ENCODE measurements at places on chromosomes 4 and X.
A peak's percentile ranks its signal among the peaks of the same experiment; 100 is the strongest.

DNA sequence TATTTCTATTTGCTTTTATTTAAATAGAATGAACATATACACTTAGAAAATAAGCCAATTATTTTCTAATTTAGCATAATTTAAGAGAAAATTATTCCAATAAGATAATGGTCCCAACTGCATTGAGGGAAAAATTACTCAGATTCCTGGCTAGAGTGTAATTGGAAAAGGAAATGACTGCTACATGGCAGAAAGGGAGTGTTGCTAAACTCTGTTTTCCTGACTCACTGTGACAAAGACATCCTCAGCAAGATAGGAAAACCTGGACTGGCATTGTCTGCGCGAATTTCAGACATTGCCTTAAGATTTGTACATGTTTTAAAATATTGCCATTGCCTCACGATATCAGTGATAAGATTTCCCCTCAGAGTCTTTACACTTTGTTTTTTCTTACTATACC lies 8.2 kb downstream of the TNIP3 start:
- no peak for ATAC-seq

DNA sequence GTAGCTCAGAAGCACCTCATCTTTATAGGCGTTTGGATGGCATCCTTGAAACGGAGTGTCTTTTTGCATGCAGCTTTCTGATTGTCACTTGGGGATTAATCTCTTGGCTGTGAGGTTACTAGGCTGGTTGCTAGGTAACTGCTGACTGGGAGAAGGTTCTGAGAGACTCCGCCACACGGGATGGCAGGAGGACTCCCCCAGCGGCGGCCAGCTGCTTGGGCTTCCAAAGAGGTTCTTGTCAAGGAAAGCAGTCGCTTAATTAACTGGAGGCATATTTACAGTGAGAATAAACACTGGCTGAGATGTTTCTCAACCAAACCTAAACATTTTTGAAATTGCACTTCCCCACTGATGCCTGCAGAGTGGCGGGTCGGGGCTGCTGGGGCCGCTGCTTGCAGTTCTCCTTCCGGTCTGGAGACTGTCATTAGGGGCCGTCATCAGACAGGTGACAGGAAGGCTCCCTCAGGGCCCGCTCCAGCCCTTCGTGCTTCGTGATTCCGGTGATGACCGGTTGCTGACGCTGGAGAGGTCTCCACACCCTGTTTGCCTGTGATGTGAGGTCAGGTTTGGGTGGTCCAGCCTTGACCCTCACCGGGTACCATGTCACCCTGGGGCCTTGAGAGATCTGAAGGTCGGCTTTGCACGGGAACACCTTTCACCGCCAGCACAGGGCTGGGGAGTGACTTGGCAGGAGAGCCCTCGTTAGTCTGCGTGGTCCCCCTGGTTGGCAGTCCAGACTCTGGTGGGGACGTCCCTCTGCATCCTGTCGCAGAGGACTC lies 9.1 kb downstream of the NSG1 start:
- ATAC-seq: no peak

GRCh38 chr4:118842055-118842454 lies 6.1 kb upstream of the SEC24D start:
- ATAC-seq: peak; percentile 90

GRCh38 chr4:25993395-25994185 lies 79.6 kb downstream of the SMIM20 start:
- peak; percentile 56 for ATAC-seq

- no peak for ATAC-seq
Observed at GRCh38 chr4:3771164-3771809, 5.1 kb downstream of the ADRA2C start.

DNA sequence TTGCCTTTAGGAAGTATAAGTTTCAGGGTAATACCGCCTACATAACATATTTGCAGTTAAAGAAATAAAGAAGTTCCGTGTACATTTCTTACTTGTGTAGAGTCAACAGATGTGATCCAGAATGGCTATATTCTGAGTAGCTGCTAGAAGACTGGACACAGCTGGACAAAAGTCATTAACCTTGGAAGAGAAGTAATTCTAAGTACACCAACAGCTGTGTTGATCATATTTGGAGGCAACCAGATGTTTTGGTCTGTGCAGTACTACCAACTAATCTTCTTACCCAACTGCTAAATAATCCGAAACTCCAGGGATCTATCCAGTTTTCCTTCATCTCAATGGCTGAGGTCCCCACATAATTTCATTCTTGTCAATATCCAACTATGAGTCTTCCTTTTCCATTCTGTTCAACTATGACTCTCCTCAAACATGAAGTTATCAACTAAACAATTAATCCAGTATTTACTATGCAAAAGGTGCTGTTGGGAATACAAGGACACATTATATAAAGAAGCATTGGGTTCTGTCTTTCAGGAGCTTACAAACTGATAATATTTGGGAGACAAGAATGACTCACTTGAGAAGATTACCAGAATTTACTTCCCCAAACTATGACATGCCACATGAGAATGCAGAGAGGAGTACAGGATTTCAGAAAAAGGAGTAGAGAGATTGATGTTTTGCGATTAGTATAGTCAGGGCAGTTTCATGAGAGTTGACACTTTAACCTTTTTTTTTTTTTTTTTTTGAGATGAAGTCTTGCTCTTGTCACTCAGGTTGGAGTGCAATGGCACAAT lies 78.2 kb downstream of the COL4A6 start:
- no peak for ATAC-seq

DNA sequence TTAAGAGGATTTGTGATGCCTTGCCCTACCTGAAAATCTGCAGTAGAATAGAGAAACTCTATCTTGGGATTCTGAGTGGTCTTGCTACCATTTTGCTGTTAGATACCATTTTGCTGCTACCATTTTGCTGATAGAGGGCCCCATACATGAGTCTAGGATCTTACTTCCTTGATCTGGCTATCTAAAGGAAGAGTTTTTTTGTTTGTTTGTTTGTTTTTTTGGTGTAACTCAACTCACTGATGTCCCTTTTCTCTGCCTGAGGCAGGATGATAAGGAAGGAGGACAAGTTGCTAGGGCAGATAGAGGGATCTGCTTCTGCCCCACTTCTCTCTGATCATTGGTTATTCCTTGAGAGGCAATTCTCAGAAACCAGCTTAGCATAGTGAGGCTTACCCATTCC lies 31.0 kb downstream of the XK start:
- ATAC-seq: no peak

DNA sequence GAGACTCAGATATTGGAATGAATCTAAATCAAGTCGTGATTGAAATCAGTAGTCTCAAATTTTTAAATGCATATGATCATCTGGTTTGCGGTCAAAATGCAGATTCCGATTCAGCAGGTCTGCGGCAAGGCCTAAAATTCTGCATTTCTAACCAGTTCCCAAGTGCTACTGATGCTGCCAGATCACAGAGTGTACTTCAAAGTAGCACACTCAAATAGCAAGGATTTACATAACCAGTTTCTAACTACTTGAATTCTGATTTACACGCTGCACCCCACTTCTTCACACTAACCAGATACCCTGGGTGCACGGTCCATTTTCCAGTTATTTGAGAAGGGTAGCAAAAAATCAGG lies 752 bp downstream of the MBTPS2 start:
- ATAC-seq: peak; percentile 75

- peak; percentile 10 for ATAC-seq
Observed at GRCh38 chr4:112199041-112199440, 32.5 kb upstream of the AP1AR start.

- no peak for ATAC-seq
Observed at GRCh38 chrX:40329616-40330015, 231.9 kb upstream of the BCOR start.

DNA sequence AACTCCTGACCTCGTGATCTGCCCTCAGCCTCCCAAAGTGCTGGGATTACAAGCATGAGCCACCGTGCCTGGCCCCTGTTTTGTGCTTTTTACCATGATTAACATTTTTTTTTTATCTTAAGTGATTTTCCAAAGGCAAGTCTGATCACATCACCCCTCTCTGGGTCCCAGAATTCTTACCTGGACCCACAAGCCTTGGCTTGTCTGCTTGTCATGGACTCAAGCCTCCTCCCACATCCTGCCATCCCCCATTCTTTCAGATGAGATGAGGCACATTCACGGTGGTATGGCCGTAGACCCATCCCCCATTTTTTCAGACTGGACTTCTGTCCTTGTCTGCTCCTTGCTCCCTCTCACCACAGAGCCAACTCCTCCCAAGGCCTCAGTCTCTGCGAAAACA lies 55.3 kb downstream of the APLN start:
- ATAC-seq: no peak

DNA sequence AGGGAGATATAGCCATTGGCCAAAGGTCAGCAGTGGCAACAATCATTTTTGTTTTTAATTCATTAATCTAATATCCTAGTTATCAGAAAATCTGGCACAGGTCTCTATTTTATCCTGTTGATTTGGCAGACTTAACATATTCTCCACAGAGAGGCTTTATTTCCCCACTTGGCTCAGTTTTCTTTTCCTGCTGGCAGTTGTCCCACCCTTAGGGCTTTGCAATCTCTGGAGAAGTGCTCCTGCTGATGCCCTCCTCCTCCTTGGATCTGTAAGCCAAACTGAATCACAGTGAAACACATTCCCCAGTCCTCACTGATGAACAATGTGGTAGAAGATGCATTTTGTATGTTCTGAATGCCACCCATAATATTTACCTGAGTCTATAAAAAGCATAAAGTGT lies 889.7 kb downstream of the PDHA2 start:
- no peak for ATAC-seq

DNA sequence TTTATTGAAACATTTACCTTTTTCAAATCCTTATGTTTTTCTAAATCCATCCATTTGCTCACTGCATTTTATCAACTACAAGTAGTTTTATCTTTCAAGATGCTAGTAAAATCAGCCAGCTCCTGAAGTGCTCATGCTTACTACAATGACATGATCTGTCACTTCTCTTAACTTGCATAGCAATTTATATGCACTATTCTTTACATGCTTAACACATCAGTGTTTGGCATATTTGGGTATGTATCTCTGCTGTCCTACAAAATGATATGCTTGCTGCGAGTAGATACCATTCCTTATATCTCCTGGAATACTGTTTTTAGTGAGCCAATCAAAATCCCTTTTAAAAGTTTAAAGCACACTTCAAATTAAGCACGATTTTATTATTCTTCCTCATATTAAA lies 2726.8 kb downstream of the PCDH7 start:
- no peak for ATAC-seq

DNA sequence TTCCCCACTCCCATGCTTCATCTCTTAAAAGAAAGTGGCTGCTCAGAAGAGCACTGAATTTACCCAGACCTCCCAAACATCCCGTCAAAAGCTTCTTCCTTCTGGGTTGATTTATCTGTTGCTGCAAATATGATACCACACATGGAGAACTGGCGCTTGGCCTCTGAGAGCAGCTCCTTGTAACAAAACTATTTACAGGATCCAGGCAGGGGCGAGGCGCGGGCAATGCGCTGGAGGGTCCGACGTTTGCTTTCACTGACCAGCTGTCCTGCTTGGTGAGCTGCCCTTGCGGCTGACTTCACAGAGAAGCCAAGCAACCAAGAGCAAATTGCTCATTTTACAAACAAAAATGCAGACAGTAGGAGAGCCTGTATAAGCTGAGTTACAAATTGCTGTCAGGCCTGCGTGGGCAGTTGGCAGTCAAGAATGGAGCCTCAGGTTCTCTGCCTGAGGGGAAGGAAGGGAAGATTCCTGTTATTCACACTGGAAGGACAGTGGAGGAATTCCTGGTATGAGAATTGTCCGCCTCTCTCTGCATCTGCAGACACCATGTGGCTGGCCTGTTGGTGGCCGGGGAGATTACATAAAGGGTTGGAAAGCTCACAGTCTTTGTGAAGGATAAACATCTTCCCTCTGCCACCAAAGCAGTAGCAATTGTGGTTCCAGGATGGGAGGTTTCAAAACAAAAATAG lies 192.2 kb upstream of the LEF1 start:
- ATAC-seq: no peak

DNA sequence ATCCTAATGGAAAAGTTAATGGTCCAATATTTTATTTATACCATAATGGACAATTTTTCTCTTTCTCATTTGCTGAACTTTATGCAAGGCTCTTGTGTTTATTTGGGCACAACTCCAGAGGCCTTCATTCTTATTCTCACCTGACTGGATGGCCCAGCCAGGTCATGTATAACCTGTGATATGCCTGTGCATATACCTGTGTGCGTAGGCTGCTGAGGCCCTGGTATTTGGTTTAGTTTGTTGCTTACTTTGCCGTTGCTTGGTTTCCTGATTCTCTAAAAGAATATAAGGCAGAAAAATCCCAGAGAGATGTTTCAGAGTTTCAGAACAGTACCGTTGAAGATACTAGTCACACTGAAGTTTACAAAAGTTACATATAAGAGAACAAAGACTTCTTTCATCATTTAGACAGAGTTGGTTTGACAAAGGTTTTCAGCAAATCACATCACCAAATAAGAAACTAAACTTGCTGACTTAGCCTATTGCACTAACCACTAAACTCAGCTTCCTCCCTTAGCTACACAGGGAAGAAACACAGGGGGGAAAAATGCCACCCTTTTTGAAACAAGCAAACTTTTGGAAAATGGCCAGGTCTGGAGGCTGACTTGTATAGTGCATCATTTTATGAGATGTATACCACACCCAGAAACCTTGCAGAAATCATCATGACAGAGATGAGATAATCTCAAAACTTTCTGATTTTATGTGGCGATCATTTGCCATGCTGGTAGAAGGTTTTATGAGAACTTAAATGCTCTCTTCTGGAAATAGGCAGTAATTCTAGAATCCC lies 248.5 kb downstream of the GRIA3 start:
- ATAC-seq: no peak

DNA sequence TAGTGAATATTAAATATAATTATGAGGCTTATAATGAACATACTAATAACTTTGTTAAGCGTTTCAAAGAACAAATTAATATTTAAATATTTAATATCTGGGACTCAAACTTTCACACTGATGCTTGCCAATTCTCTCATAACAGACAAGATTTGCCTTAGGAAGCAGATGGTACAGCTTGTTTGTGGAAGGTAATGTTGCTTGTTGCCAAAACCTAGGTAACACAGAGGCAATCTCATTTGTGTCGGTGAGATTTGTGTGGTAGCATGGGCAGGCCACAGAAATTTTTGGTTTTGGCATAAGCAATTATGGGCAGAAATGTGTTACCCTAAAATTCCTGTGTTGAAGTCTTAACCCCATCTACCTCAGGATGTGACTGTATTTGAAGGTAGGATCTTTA lies 114.9 kb upstream of the AFF2 start:
- no peak for ATAC-seq

- no peak for ATAC-seq
Observed at GRCh38 chr4:73037057-73037456, 32.5 kb downstream of the COX18 start.

DNA sequence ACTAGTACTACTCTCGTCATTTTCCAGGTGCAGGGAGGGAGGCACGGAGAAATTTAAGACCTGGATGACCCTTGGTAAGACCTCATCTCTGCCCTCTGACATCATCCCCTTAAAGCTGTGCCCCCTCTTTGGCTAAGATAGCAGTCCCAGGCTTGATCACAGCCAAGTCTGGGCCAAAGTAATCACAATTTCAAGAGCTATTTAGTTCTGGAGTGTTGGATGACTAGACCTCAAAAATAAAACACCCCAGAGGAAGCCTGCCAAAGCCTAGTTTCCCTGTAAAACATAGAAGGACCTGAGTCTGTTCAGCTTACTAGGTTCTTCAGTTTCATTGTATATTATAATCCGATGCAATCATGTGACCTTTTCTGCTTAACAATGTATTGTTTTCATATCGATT lies 144.6 kb upstream of the ARHGEF9 start:
- ATAC-seq: no peak

All from activated T-helper 17 cell treated with anti-CD3 and anti-CD28 coated beads, Interleukin-2, amount 50 U/mL, for 72 hours (primary cell).